ENCODE measurements at places on chromosomes 7 and 10.
A peak's percentile ranks its signal among the peaks of the same experiment; 100 is the strongest.

DNA sequence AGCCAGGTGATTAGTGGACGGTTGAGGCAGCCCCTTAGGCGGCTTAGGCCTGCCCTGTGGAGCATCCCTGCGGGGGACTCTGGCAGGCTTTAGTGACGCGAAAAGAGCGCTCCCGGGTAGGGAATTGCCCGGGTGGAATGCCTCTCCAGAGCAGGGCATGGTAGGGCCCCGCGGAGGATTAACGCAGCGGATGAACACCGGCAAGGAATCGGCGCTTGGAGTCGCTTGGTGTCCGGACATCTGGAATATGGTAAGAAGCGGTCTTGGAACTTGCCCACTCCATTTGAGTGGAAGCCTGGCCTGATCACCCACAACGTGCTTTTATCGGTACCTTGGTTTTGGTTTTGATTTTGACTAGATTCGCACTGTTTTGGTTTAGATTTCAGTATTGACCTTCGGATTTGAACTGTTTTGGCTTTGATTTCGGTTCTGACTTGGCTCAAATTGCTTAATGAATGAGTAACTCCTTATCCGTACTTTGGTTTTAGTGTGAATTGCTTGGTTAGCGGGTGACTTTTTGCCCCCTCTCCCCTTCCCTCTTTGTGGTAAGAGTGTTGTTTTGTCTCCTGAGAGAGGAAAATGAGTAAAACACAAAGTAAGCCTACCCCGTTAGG is 24.2 kb upstream of the CHST3 start:
- no peak for DNase-seq

GRCh38 chr10:47335906-47336305 is 12.3 kb upstream of the RBP3 start:
- DNase-seq, result no peak

DNA sequence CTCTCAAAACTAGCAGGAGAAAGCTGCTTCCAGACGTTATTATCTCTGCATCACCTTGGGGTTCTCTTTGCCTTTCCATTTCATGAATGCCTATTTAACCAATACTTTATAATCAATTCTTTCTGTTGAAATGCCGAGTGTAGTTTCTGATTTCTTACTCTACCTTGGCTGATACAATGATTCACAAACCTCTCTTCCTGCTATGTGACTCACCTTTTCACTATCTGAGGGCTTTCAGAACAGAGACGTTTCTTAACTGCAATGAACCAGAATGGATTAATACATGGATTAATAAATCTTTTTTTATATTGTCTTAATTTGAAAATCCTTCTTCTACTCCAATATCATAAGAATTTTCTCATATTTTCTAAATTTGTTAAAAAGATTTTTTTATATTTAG is 46.4 kb upstream of the ZNF746 start:
- DNase-seq, result no peak

DNA sequence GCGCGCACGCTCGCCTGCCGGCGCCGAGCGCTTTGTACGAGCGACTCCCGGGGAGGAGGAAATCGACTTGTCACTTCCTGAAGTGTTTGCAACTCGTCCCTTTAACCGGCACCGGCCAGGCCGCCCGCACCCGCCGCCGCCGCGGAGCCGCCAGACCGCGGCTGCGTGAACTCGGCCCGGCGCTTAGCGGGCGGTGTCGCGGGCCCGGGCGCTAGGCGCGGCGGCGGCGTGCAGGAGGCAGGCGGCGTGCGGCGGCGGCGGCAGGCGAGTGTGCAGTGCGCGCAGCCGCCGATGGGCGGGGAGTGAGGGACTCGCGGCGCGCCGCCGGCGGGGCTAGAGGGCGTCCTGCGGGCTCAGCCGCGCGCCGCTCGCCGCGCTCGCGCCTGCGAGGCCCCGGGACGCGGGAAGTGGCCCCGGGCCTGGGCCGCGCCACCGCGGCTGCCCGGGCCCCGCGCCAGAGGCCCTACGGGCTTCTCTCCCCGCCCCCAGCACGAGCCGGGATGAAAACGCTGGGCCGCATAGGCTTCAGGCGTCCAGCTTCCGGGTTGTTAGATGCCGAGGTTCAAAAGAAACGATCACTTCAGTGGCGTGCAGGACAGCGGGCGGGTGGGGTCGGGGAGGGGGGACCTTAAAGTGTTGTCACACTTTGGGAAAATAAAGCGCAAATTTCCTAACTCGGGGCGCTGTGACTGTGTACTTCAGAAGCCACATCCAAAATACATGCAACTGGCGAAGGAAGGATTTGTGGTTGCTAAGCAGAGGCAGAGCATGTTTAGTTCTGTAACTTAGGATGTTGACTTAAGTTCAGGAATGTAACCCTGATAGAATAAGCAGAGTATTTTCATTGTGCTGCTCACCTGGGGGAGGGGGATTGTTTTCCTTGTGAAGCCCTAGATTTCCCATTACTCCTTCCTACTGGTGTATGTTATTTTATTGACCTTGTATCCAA is at the start of gene FAM53B:
FAM53B (minus strand) TSS at position 277 of the 949 bp plus-strand sequence. CDS start 37,665 bp downstream, outside the sequence.
- peak; percentile 55 for DNase-seq

DNA sequence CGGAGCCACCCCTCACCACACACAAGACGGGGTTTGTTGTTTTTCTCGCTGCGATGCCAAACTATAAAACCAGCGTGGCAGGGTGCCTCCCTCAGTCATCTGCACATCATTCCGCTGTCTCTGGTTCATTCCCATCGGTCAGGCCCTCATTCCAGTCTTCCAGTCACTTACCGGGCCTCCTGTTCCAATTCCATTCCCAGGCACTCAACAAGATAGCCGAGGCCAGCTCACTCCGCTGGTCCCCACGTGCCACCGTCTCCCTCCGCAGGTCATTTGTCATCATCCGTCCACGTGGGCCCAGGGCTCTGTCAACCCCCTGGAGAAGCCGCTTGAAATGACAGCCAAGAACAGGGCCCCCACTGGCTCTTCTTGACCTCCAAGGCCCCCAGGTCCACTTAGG is 6.1 kb upstream of the TMEM184A start:
- no peak for DNase-seq

DNA sequence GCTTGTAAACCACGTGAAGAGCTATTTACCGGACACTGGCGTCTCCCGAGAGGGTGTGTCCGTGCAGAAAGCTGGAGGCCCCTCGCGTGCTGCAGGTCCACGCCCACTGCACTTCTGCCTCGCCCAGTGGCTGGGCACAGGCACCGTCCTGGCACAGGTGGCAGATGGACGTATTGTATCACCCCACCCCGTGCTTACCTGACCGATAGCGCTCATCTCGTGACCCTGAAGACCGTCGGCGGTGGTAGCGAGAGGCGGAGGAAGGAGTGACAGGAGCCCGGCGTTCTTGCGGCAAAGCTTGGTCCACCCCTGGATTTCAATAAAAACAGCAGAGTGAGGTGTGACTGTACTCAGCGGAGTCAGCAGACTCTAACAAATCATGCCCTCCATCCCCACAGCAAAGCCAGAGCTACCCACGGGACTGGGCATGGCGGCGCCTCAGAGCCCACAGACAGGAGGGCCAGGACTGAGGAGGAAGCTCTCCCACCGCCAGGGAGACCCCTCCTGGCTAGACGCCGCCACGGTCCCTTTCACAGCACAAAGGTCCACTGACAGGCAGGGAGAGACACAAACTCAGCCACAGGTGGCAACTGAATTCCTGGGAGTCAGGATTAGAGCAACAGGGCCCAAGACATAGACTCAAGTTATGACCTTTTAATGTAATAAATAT is 217.1 kb downstream of the DIP2C start:
- no peak for DNase-seq

DNA sequence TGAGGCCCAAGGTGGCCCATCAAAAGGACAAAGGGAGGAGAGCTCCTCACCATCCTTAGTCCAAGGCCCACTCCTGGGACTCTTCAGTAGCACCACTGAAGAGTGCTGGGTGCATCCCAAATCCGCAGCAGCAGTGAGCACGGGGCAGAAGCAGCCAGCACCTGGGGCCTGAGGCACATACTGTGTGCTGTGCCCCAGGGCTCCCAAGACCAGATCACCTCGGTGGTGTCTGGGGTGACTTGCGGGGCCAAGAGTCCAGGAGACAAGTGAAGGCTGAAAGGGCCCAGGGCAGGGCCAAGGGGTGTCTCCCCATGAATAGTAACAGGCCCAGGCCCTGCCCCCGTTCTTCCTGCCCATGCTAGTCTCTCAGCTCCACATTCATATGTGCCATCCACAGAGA is 59.9 kb upstream of the INSIG1 start:
- DNase-seq, result no peak

GRCh38 chr10:60082341-60082740 is 176.0 kb upstream of the CCDC6 start:
- DNase-seq, result no peak

- no peak for DNase-seq
Measured at GRCh38 chr10:52571516-52572182, 200.9 kb downstream of the MBL2 start.

DNA sequence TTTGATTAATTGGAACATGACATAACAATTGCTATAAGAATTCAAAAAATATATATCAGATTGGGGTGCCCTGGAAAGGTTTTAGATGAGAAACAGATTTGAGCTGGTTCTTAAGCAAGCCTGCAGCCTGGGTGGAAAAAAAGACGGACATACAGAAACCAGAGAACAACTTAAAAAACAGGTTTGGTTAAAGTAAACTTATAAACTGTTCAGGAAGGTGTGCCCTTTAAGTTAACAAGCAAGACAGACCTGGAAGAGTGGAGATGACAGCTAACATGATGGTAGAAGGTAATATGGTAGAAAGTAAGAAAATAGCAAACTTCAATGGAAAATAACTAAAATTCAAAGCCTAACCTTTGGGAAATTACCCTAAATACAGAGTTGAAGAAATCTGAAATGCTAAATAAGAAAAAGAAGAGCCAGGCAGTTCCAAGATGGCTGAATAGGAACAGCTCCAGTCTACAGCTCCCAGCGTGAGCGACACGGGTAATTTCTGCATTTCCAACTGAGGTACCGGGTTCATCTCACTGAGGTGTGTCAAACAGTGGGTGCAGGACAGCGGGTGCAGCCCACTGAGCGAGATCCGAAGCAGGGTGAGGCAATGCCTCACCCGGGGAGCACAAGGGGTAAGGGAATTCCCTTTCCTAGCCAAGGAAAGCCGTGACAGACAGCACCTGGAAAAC is 52.2 kb downstream of the CADPS2 start:
- no peak for DNase-seq

DNA sequence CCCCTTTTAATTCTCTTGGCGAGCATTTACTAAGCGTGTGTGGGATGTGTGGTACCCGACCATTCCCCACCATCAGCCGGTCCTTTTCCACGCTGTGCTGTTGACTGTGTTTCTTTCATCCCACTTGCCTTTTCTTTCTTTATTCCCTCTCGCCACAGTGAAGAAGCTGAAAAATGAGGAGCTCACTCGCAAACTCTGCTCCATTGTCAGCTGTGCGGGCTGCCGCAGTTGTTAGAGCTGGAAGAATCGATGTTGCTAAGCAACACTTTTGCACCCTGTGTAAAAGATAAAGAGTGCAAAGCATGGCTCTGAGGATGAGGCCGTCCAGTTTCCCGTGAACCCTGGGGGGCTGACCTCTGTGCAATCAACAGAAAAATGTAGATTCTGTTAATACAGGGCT is 203.1 kb upstream of the NEBL start:
- no peak for DNase-seq

- DNase-seq, result no peak
Measured at GRCh38 chr10:69168493-69168892, 11.5 kb upstream of the SUPV3L1 start.

GRCh38 chr7:129728875-129729467 is 117.5 kb downstream of the NRF1 start:
- no peak for DNase-seq

DNA sequence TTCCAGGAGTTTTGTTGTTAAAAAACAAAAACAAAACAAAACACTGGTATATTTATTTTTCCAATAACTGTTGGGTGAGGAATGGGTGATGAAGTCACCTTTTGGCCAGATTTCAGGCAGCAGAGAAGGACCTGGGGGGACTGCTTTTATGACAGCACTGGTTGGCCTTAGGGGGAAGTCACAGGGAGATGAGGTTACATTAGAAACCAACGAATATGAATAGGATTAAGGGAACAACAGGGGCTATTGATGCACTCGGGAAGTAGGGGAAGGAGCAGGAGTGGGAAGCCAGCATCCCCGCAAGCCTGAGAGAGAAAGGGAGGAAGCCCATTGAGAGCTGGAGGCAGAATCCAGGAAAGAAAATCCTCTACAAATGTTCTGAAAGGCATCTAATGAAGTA is 958.4 kb downstream of the TYW1 start:
- no peak for DNase-seq

DNA sequence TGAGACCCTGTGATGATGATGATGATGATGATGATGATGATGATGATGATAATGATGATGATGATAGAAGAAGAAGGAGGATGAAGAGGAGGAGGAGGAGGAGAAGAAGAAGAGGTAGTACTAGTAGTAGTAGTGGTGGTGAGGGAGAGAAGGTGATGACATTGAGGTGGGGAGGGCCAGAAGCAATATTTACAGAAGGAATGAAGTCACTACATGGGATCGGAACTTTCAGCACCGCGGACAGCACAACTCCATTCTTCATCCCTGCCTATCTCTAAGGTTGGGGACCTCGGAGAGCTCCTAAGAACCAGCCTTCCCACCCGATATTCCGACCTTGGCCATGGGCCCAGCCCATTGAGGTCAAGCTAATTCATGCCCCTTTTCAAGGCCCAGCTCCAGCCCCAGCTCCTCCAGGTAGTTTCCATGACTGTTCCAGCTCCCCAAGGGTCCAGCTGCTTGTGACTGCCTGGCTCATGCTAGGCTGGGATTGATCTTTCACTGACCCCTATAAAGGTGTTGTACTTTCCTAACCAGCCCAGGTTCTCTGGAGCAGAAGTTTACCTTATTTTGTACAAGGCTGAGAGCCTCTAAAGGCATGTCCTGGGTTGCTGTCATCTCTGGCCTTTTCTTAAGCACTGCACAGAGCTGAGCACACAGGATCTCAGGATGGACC is 10.3 kb downstream of the CRHR2 start:
- DNase-seq, result peak; percentile 39

GRCh38 chr10:75402486-75403143 is 1.1 kb upstream of the ZNF503 start:
- no peak for DNase-seq

DNA sequence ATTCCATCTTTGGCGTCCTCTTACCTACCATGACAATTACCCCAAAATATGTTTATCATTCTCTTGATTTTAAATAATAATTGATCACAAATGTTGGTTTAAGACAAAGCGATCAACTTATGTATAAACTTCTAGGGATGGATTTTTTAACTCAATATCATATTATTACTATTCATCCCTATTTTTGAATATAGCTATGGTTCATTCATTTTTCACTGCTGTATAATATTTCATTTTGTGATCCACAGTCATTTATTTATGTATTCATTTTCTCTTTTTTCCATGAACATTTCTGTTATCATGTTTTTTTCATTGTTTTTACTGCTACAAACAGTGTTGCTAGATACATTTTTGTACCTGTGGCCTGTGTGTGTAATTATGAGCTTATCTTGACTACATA is 61.3 kb upstream of the MET start:
- DNase-seq, result no peak
